EH (cell line): ENCODE measurements at places on chromosomes 2 and 18.
A peak's percentile ranks its signal among the peaks of the same experiment; 100 is the strongest.

- no peak for DNase-seq
Measured at GRCh38 chr18:50079571-50080295, 115.2 kb downstream of the MYO5B start.

- DNase-seq, result no peak
Measured at GRCh38 chr2:42191285-42192009, 22.3 kb downstream of the EML4 start.

DNA sequence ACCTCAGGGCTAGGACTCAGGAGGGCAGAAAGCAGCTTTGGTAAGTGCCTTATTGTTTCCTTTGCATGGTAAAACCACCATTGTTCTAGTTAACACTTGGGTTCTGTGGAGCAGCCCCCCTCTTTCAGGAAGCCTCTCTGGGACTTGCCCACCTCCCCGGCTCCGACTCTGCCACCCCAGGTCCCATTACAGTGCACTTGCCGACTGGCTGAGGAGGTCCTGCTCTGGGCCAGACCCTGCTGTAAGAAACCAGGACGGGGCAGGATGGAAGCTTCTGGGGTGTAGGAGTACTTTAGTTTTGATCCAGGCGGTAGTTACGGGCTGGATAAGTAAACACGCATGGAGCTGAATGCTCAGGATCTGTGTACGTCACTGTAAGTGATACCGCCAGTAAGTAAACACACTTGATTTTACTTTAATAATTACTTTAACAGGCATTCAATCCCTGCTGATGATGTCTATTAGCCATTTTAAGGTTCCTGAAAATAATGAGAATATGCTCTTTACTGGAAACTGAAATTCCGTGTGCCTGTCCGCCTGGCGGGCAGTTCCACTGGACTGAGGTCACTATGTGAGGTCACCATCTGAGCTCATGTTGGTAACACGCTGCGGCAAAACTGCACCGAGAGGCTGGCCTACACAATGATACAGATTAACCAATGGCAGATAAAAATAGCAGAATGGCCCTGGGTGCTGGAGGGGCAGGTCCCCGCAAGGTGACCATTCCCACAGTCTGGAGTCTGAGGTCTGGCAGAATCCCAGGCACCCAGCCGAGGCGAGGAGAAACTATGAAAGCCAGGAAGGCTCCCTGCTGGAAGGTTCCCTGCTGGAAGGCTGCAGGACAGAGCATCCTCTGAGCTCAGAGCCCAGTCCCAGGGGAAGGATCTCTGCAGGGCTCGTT, 25.2 kb downstream of the HS1BP3 start:
- no peak for DNase-seq

GRCh38 chr2:236873636-236874035, 212.1 kb upstream of the COPS8 start:
- DNase-seq, result peak; percentile 25

DNA sequence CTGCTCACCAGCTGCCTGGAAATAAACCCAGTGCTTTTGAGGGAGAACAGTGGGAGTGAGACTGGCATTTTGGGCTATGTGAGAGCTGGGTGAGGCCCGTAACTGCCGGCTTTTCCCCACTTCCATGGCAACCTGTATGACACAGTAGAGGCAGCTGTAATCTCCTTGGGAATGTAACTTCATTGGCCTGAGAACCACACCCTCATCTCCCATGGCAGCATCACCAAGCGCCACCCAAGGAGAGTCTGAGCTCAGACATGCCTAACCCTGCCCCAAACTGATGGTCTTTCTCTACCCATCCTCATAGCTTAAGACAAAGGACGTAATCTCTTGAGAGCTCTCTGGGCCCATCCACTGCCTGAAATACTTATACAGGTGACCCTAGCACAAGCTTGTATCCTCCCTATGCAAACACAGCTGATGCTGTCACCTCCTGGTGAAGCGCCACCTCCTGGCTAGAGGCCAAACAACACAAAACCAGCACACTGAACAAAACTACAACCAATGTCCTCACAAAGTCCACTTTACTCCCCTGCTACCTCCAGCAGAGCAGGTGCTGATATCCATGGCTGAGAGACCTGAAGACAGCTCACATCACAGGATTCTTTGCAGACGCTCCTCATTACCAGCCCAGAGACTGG, 763.4 kb upstream of the NRXN1 start:
- no peak for DNase-seq
